ENCODE measurements at places on chromosomes 12 and 14.

DNA sequence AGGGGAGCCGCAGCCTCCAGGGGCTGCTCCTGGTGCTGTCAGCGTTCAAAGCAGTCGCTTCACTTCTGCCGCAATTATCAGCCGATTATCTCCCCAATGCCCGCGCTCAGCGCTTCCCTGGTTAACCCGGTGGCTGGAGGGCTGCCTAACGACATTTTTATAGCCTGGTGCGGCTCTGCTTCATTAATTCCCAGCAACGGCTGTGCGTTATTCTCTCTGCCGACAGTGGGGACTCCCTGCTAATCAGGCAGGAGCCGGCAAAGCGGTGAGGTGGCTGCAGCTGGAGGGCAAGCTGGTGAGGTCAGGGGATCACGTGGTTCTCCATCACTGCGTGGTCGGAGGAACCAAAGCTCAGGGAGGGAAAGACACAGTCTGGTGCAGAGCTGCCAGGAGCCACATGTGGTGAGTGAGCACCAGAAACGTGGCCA, 62.9 kb downstream of the GLRX5 start:
- DNase-seq: no peak

DNA sequence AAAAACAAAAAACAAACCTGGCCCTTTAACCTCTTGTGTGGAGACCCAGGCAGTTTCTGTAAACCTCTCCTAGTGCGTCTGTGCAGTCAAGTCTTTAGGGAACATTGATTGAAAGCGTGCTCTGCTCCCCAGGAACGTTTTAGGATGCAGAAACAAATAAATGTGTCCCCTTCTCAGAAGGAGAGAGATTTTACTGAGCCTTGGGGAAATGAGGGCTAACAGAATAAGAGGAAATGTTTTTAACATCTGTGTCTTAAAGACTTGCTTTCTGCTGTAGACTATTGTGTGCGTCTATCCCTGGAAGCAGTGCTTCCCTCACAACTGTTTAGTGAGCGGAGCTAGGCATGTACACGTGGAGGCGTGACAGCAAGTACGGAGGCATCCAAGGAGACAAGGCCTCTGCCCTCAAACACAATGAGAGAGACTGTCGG, 54.3 kb downstream of the TECPR2 start:
- no peak for DNase-seq

- DNase-seq: no peak
These were observed 11.5 kb downstream of the UBE2N start for GRCh38 chr12:93430280-93430679.

DNA sequence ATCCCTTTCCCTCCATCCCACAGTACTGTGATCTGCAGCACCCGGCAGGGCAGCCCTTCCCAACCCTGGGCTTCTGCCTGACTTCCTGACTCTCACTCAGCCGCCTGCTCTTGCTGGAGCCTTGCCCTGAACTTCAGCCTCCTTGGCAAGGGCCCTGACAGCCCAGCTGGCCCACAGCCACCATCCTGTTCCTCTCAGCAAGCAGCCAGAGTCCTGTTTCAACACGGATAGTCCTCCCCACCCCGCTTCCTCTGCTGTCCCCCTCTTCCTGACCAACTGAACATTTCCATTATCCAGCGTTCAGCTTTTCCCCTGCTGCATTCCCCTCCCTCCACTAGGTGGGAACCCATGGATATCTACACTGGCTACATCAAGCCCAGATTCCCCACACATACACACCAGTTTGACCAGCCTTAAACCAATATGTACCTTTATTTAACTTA, 74.0 kb upstream of the MDM1 start:
- no peak for DNase-seq

- no peak for DNase-seq
These were observed 101.7 kb downstream of the KIF21A start for GRCh38 chr12:39341179-39341578.
